ENCODE measurements at places on chromosomes 1 and 21. TPM values are rescaled to one million over a fixed set of nuclear protein-coding genes. Genes with fewer than 3 reads are reported as not detected.

Gene STMN1
- 10.1 TPM for total RNA-seq

Gene S100A7
- total RNA-seq: not detected

Gene ANKRD65
- total RNA-seq: 0.77 TPM

Gene KLHDC8A
- not detected for total RNA-seq

Gene GJC2
- 0.37 TPM for total RNA-seq

Gene ERICH3
- not detected for total RNA-seq

Gene MIXL1
- total RNA-seq: not detected

Gene CLDN17
- not detected for total RNA-seq

Gene RHBG
- not detected for total RNA-seq

Gene ZMYND12
- total RNA-seq: 1.0 TPM

GRCh38 chr21:42679319-42680057 is 26.1 kb downstream of the PDE9A start:
- peak; percentile 25 for DNase-seq

- DNase-seq: no peak
Measured at GRCh38 chr1:216793973-216794372, 70.7 kb upstream of the ESRRG start.

DNA sequence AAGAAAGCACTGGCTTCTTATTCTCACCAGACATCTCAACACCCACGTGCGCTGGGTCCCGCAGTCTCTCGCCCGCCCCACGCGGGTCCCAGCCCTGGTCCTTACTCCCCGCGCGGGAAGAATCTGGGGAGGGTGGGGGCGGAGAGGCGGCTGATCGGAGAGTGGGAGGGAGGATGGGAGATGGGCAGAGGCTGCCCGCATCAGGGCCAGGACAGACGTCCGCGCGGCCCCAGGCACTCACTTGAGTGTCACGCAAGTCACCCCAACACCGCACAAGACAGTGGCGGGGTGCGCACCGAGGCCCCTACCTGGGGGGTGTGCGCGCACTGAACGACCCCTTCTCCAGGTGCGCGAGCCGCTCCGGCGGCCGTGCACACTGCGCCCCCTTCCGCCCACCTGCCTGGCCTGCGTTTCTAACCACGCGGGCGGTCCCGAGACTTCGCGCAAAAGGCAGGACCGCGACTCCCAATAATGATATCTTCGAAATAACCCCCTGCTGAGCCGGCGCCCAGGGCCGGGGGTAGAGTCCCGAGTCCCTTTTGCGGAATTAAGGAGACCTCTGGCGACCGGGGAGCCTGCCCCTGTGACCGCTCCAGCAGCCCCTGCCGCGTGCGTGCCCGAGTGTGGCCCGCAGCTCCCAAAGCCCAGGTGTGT is 6.0 kb upstream of the SIM2 start:
- DNase-seq: no peak

DNA sequence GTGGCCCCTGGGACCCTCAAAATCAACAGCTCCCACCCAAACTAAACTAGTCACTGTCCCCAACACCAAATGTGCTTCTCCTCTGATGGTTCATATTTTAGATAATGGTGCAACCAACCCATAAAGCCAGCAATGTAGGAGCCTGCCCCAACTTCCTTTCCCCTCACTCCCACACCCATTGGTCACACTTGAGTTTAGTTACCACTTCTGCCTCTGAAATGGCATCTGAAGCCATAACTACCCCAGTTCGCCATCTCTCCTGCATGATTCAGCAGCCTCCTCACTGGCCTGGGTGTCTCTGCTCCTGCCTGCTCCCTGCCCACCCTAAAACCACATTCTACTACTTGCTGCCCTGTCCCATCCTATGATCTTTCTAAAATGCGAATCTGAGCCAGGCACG is 3.4 kb upstream of the CDCP2 start:
- no peak for DNase-seq

- DNase-seq: no peak
Measured at GRCh38 chr21:44820851-44821250, 3.0 kb upstream of the SUMO3 start.

DNA sequence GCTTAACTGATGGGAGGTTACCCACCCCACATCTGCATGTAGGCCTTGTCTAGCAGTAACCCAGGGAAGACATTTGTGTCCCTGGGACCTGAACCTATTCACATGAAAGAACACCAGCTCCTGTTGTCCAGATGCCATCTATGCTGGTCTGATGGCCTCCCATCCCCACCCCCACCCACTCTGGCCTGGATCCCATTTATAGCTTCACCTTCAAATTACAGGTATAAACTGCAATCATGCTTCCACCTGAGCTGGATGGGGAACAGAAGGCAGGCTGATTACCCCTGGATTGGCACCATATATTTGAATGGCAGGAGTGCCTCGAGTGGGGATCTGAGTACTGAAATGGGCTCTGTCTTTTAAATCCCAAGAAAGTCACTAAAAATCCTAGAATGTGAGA is 312.7 kb upstream of the USP24 start:
- DNase-seq: no peak

DNA sequence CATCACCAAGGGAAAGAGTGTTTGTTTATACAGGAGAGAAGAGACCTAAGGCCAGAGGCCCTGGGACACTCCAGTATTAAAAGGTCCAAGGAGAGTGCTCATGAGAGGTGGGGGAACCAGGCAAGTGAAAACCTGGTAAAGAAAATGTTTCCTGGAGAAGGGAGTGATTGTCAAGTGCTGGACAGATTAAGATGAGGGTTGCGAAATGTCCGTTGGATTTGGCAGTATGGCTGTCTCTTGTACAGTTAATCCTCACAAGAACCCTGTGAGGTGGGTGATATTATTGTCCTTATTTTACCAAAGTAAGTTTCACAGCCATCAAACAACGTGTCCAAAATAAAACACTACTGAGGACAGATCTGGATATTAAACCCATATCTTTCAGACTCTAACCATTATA is 44.2 kb downstream of the RPAP2 start:
- DNase-seq: no peak

GRCh38 chr1:11697188-11697892 is 5.8 kb downstream of the DRAXIN start:
- no peak for DNase-seq

DNA sequence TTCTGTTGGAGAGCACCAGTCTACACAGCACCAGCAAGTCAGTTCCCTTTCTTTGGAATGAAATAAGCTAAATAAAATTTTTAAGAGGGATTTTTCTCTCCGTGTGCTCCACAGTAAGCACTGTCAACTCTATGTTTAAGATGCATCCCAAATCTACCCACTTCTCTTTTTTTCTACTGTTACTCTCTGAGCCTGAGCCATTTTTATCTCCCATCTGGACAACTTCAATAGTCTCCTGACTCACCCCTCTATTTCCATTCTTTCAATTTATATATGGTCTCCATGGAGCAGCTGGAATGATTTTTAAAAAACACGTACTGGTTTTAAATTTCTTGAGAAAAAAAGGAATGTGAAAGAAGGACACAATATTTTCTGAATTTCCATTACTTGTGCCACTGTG is 24.7 kb upstream of the CCT8 start:
- no peak for DNase-seq

- no peak for DNase-seq
Measured at GRCh38 chr1:217322834-217323233, 308.1 kb downstream of the GPATCH2 start.

DNA sequence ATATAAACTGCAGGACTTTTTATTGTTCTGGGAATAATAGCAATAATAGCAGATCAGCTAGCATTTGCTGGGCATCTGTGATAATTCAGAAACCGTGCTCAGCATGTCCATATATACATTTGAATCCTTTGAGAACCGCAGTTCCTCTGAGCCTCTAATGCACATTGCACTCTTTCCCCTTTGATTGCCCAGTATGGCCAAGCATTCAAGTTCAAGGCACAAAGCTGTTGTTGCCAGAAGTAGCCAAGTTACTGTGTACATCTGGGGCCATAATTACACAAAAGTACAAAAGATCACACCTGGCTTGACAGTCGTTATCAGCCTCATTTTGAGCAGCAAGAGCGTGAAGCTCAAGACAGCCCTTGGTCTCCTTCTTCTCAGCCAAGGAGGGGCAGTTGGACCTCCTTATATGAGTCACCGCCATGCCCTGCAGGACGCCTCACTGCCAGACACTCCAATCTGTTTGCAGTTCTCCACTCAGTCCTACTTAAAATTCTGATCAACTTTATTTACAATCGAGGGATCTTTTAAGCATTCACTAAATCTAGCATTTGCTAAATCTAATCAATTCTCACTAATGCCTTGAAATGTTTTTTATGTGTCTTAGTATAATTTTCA is 216.0 kb downstream of the SLC35F3 start:
- DNase-seq: no peak

DNA sequence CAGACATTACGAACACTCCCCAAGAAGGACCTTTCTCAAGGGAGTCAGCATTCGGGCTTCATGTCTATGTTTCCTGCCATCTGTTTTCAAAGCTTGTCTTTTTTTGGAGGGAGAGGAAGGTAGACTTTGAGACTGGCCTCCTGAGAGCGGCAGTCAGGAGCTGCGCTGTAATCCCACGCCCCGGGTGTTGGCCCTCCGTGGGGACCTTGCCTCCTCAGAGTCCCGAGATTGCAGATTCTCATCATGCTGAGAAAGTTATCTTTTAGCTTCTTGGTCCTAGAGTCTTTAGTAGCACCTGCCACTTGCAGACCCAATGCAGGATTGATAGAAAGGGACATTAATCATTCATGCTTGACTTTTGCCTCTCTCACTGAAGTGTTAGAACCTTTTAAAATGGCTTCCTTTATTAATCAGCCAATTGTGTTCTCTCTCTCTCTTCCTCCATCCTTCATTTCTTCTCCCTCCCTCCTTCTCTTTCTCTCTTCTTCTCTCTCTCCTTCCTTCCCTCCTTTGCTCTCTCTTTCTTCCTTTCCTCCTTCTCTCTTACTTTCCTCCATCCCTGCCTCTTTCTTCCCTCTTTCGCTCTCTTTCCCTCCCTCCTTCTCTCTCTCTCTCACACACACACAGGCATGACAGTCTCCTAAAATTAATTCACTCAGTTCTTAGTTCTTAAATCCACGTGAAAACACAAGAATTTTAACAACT is 25.2 kb upstream of the GNPAT start:
- DNase-seq: no peak

DNA sequence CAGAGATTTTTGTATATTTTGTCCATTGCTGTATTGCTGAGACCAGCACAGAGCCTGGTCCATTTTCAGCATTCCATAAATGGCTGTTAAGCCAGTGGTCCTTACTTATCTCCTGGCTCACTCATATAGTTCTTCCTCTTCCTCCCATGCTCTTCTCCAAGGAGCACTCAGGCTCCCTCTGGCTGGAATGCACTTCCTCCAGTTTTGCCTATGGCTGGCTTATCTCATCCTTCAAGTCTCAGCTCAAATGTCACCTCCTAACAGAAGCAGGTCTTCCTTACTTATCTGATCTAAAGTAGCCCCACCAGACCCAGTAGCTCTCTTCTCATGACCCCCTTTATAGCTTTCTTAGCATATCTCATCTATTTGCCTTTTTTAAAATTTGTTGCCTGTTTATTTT is 146.9 kb downstream of the SLC30A10 start:
- DNase-seq: no peak

- DNase-seq: no peak
Measured at GRCh38 chr1:30919025-30919881, 10.7 kb upstream of the SDC3 start.

GRCh38 chr1:200302192-200302920 is 107.5 kb downstream of the ZNF281 start:
- DNase-seq: no peak

DNA sequence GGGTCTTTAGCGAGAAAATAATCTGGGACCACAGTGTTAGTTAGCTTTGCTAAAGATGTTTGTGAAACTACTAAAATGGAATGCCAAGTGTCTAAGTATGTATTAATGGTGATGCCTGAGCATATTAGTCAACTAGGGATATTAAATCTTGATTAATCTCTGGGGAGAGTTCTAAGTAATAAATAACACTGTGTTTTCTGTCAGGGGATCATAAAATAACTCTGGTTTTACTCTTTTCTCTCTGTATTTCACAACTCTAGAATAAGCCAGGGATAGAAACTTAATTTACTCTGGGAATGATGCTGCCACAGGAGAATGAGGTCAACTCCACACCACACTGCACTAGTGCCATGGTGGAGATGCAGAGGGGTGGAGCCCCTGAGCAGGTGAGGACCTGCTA is 399.2 kb downstream of the PTBP2 start:
- DNase-seq: no peak

DNA sequence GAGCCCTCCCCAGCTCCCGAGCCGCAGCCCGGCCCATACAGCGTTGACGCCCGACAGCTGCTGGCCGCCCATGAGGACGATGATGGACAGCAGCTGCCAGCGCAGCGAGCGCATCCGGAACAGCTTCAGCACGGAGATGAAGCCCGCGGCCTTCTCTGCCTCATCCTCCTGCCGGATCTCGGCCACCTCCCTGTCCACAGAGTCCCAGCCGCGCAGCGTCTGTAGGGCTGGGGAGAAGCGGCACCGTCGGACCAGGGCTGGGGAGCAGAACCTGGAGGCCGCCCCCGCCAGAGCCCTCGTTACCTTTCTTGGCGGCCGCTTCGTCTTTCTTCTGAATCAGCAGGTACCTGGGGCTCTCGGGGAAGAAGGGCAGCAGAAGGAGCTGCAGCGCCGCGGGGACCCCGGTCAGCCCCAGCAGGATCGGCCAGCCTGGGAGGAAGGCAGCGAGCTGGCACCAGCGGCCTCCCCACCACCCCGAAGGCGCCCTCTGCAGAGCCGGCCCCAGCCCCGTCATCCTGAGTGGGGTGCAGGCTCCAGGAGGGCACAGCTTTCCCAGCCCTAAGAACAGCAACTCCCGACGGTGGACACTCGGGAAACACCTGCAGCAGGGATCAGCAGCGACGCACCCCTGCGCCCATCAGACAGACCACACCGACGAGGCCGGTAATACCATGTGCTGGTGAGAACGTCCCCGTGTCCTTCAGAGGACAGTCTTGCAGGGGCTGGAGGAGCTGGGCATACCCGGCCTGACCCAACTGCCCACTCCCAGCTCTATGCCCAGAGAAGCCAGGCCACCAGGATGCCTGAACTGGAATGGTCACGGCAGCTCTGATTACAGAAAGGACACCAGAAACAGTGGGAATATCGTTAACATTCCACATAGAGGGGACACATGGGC is 13.8 kb upstream of the SLC2A7 start:
- DNase-seq: no peak

GRCh38 chr1:97451944-97452343 is 468.9 kb downstream of the DPYD start:
- DNase-seq: no peak

DNA sequence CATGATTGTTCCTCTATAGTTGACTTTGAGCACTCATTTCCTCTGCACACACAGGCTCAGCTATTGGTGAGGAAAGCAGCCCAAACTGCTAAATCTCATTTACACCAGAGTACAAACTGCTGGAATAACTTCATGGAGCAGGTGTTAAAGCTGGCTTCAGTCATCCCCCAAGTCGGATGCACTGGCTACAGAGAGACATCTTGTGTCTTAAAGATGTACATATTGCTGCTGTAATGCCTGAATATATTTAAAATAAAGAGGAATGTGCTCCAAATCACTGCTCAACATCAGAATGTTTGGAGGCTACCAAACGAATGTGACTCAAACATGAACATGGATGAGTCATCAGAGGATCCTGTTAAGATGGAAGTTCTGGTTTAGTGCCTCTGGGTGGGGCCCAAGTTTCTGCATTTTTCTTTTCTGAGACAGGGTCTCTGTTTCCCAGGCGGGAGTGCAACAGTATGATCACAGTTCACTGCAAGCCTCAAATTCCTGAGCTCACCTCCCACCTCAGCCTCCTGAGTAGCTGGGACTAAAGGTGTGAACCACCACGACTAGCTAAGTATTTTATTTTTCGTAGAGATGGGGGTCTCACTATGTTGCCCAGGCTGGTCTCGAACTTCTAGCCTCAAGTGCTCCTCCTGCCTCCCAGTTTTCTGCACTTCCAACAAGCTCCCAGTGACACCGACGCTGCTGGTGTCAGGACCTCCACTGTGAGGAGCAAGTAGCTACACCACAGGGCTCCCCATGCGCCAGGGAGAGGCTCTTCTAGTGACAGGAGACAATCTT is 79.0 kb upstream of the KRTAP19-8 start:
- no peak for DNase-seq
